ENCODE measurements at places on chromosomes 6 and 20.
A peak's percentile ranks its signal among the peaks of the same experiment; 100 is the strongest.

DNA sequence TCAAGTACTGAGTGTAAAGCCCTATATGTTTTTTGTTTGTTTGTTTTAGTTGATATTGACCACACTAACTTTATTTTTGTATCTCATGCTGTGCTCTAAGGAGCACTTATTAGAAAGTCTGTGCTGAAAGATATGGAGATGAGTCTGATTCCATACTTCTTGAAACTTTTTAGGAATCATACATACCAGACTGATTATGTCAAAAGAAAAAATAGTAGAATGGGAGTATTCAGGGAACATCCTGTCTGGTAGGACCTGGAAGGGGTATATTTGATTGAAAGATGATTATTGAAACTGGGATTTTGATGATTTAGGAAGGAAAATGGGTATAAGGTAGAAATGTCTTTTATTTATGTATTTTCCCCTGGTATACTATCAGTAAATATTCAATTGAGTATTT lies 111.4 kb downstream of the QKI start:
- DNase-seq, result no peak

DNA sequence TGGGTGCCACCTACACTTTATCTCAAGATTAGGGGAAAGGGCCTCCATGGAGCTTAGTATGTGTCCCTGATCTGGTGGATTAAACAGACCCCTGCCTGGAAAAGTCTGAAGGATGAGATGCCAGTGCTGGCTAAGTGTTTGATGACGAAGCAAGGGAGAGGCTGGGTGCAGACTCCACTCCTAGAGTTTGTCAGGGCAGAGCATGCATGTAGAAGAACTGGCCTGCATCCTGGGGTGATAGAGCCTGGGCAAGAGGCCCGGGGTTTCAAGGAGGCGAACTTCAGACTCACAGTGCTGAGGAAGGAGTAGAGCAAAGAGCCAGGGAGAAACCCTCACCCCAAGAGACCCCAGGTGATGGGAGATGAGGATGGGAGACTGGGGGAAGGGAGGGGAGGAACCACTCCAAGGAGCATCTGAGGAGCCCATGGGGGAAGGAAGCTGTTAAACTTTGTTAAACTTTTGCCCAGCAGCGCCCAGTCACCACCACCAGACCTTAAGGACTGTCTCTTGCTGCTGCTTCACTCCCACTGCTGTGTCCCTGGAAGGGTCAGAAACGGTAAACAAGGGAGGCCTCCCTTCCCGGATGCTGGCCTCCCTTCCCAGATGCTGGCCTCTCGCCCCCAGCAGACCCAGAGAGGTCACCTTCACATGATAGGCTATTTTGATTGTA lies 61.6 kb downstream of the RPRD1B start:
- DNase-seq, result no peak

- DNase-seq, result no peak
Observed at GRCh38 chr6:44733126-44733525, 345.6 kb downstream of the CDC5L start.

DNA sequence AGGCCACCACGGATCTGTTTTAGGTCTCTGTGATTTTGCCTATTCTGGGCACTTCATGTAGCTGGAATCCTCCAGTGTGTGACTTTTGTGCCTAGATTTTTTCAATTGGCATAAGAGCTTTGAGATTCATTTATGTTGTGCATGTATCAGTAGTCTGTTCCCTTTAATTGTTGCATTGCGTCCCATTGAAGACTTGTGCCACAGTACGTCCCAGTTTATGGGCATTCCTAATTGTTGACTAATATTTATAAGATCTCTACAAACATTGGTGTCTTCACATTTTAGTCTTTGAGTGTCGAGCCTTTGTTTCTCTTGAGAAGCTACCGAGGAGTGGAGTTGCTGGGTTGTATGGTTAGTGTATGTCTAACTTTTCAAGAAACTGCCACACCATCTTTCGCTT lies 704 bp upstream of the FAM210B start:
- no peak for DNase-seq

DNA sequence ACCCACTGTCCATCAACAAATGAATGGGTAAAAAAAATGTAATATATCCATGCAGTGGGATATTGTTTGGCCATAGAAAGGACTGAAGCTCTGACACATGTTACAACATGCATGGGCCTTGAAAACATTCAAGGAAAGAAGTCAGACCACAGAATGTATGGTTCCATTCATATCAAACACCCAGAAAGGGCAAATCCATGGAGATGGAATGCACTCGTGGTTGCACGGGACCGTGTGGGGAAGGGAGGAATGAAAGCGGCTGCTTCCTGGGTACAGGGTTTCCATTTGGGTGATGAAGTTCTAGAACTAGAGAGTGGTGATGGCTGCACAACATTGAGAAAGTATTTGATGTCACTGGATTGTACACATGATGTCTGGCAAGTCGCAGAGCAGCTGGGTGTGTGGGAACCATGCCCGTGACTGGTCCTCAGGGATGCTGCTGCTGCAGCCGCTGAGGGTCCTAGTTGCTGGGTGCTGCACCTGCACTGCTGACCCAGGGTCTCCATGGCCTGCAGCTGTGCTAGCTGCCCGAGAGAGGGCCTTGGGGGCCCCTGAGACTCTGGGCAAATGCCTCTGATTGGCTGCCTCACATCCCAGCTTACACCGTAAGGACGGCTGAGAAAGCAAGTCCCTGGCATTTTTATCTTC lies 220.3 kb downstream of the NRN1 start:
- DNase-seq, result no peak

DNA sequence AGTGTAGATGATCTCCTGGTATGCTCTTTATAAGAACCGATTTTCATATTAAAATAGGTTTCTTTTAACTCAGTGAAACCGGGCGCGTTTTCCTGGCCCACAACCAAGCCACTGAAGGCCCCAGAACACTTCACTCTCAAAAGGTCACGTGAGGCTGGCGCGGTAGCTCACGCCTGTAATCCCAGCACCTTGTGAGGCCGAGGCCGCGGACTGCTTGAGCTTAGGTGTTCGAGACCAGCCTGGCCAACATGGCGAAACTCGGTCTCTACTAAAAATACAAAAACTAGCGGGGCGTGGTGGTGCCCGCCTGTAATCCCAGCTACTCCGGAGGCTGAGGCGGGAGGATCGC lies 402 bp upstream of the TAF8 start:
- DNase-seq, result peak; percentile 37

DNA sequence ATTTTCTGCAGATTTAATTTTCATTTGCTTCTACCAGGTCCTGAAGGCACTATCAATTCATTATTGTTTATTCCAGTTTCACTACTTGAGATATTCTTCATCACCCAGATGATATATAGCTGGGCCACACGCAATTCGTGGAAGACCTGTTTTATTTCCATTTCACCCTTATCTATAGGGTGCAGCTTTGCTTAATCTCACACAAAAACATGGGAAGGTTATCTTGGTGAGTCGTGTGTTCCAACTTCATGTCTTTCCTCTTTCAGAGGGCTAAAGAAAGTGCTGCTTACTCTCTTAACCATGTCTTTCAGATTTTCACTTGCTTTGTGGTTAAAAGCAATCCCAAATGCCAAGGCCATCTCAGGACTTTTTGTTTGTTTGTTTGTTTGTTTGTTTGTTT lies 194.0 kb downstream of the SOD2 start:
- no peak for DNase-seq

- DNase-seq, result no peak
Observed at GRCh38 chr6:67914419-67914818, 720.7 kb upstream of the ADGRB3 start.

- DNase-seq, result no peak
Observed at GRCh38 chr6:109332748-109333147, 49.5 kb downstream of the CD164 start.

DNA sequence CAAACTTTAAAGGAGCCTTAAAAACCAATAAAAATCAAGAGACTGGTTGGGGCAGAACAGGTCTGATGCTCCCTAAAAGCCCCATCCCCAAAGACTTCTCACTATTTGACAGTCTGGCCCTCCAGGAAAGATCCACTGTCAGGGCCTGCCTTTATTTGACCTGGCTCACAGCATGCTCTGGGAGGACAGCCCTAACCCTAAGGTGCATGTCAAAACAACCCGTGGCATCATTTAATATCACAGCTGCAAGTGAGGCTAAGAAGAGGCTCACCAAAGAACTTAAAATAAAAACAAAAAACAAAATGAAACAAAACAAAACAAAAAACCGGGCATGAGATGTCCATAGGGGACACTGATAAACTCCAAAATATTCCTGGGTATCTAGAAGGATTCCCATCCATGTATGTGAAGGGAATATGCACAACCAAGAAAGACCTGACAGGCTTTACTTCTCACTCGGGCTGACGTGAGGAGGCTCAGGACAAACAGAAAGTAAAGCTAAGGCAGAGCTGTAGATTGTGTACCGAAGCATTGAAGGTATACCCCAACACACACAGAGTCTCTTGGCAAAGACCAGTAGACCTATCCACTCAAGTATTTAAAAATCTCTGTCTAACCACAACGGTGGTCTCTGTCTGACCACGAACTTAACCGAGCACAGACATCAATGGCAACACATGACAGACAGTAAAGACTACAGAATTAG lies 57.3 kb downstream of the AHI1 start:
- no peak for DNase-seq

GRCh38 chr20:2864626-2865025 lies 8.7 kb upstream of the PTPRA start:
- no peak for DNase-seq

GRCh38 chr6:53353624-53354023 lies 4.9 kb upstream of the ELOVL5 start:
- no peak for DNase-seq

- DNase-seq, result no peak
Observed at GRCh38 chr6:97174471-97174870, 108.5 kb downstream of the MMS22L start.

DNA sequence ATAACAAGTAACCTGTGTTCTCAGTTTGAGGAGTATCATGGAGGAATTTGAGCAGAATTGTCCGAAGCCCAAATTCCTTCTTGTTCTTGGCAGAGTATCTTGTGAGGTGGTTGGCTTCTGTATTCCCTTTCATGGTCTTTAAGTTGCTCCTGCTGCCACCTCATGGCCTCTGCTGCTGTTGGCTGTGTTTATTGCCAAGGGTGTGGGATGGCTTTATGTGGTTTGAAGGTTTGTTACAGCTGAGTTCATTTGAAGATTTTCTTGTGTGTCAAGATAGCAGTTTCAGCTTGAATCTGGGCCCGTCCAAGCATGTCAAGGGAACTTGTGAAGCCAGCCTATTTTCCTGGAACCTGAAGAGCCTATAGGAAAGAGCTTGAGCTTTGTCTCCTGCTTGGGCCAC lies 20.2 kb upstream of the TTK start:
- DNase-seq, result no peak
